ENCODE measurements at places on chromosomes 1 and 21.

GRCh38 chr1:172845371-172845770, 186.5 kb downstream of the FASLG start:
- no peak for DNase-seq

- no peak for DNase-seq
These were observed 21.9 kb upstream of the ARF1 start for GRCh38 chr1:228060458-228061190.

GRCh38 chr1:44721485-44722361, 9.2 kb downstream of the RNU5D-1 start:
- DNase-seq = no peak

GRCh38 chr1:78586572-78586971, 33.7 kb upstream of the IFI44L start:
- no peak for DNase-seq

- DNase-seq = no peak
These were observed 7.1 kb downstream of the TMEM54 start for GRCh38 chr1:32894019-32894600.

- no peak for DNase-seq
These were observed 65.9 kb downstream of the MACF1 start for GRCh38 chr1:39270368-39270767.

GRCh38 chr1:3463013-3463385, 8.5 kb downstream of the ARHGEF16 start:
- DNase-seq = no peak

DNA sequence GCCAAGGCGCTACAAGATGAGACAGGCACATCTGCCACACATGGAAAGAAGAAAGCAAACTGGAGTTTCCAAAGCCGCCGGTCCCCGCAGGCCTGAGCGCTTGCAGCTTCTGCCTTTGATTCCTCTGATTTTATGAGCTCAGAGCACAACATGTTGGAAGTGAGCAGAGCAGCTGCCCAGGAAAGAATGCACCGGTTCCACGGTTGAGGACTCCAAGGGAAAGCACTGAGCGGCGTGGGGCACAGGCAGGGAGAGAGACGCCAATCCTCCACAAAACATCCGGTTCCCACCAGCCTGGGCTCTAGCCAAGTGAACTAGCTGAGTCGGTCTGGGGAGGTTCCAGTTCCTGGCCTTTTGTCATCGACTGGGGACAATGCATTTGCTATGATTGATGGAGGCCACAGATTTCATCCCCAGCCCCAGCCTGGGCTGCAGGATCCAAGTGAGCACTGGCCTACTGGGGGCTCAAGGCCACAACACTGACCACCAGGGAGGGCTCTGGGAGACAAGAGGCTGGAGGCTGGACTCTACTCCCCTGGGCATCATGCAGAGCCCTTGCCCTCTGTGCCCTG, 253.1 kb upstream of the IRF2BP2 start:
- peak; percentile 76 for DNase-seq

GRCh38 chr1:44939061-44939460, 47.3 kb downstream of the EIF2B3 start:
- DNase-seq = no peak

DNA sequence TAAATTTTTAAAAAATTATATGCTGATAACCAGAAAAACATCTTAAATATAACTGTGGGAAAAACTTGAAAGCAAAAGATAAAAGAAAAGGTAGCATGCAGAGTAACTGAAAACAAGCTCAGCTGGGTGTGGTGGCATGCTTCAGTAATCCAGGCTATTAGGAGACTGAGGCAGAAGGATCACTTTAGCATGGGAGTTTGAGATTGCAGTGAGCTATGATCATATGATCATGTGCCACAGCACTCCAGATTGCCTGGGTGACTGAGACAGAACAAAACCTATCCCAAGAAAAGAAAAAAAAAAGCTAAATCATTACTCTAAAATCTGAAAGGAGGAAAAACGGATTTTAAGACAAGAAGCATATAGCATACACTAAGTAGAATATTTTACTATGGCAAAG, 1624.0 kb downstream of the AMY1C start:
- no peak for DNase-seq

GRCh38 chr1:208088319-208088718, 155.9 kb downstream of the PLXNA2 start:
- no peak for DNase-seq

DNA sequence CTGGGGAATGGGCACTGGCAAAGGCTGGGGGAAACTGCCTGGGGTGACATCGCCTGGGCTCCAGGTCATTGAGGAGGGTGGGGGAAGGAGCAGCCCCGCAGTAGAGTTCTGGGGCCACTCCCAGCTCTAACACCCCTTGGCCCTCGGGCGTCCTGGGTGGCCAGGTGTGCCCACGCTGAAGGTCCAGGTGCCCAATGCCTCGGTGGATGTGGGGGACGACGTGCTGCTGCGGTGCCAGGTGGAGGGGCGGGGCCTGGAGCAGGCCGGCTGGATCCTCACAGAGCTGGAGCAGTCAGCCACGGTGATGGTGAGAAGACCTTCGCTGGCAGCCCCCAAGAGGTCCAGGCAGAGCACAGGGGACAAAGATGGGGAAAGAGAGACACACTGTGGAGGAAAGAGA, 7.7 kb downstream of the NTRK1 start:
- no peak for DNase-seq

- DNase-seq = no peak
These were observed 14.0 kb upstream of the MMEL1 start for GRCh38 chr1:2646837-2647236.

- DNase-seq = peak; percentile 71
These were observed 636 bp upstream of the YRDC start for GRCh38 chr1:37808369-37809319.

DNA sequence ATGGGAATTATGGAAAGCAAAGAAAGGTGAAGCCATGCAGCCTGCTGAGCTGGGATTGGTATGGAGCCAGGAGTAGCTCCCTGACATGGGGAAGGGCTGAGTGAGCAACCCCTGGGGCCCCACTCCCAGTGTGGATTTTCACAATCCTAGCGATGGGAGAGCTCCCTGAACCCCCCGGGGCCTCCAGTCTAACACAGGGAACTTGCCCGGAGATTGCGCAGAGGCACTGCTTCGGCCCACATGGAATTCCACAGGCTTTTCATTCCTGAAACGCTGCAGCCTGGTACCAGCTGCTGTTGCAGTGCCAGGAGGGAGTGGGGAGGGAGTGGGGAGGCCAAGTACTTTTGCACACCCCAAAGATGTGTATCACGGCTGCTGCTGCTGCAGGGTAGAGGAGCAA, 110.4 kb upstream of the C21orf91 start:
- no peak for DNase-seq

DNA sequence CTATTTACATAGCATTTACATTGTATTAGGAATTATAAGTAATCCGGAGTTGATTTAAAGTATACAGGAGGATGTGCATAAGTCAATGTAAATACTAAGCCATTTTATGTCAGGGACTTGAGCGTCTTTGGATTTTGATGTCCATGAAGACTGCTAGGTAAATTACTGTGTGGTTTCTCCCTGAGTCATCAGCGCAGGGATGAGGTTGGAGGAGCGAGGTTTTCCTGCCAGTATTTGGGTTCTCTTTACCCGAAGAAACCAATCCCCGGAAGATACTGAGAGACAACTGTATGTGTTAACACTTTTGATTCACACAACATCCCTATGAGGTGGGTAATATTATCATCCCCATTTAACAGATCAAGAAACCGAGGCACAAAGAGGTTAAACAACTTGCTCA, 29.3 kb downstream of the BATF3 start:
- DNase-seq = no peak

GRCh38 chr1:20336105-20336605, 45.5 kb downstream of the VWA5B1 start:
- DNase-seq = no peak

DNA sequence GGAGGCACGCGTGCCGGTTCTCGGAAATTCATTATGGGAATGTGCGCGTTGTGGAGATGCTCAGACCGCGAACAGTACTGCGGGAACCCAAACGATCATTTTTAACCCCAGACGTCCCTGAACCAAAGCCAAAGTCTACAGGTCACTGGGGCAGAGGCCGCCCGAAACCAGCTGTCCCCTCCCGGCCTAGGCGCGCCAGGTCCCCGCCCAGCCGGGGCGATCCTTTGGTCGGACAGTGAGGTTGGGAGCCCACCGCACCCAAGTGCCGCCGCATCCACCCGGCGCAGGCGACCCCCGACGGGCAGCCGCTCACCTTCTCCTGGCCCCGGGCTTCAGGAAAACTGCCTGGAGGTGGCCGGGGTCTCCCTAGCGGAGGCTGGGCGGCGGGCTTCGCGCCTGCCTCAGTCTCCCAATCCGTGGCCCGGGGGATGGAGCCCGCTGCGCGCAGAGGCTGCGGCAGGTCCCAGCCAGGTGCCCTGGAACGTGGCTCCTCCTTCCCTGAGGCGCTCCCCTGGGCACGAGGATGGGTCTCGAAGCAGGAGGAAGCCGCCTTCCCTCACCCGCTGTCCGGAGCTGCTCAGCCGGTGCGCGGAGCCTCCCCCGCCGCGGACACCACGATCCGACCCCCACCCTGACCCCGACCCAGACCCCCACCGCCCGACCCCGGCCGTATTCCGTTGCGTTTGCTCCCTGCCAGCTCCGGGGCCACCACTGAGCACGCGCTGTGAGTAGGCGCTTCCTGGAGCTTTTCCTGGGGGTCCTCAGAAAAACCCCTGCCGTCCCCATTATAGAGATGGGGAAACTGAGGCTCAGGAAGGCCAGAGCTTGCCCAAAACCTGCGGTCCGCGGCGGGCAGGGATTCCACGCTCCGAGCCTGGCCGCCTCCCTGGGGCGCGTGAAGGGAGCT, 8.1 kb upstream of the SLX9 start:
- no peak for DNase-seq

DNA sequence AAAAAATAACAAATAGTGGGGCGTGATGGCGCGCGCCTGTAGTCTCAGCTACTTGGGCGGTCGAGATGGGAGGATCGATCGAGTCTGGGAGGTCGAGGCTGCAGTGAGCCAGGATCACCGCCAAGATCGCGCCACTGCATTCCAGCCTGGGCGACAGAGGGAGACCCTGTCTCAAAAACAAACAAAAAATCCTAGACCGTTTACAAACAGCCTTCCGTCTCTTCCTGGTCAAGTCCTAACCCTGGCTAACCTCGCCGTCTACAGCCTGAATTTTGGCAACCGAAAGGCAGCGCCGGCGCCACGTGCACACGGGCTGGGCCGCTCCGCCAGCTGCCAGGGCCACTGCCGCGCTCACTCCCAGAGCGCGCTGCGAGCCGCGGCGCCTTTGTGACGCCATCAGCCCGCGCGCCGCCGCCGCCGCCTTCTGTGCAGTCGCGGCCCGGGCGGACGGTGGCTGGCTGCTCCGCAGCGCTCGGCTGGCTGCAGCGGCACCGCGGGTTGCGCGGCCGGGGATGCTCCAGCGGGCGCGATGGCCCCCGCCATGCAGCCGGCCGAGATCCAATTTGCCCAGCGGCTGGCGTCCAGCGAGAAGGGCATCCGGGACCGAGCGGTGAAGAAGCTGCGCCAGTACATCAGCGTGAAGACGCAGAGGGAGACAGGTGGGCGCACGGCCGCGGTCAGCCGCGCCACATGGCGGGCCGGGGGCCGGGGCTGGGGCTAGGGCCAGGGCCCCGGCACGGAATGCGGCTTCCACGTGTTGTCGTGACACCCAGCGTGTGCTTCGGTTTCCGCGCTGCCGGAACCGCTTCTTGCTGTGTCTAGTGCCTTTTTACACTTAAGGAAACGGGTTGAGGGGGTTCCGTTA, at the start of the genes HSF2BP and RRP1B:
Gene HSF2BP, minus strand, starts transcription at position 353 of the 865 bp plus-strand sequence. CDS start 1,392 bp downstream, outside the sequence.
Gene RRP1B, plus strand, starts transcription at position 425 of the 865 bp plus-strand sequence. Its CDS starts 105 bp downstream, at position 530.
- DNase-seq = peak; percentile 96

- DNase-seq = no peak
These were observed 45.0 kb downstream of the EVI5 start for GRCh38 chr1:92739669-92740524.
